ENCODE measurements at places on chromosomes 7 and 10. TPM values are rescaled to one million over a fixed set of nuclear protein-coding genes. Genes with fewer than 3 reads are reported as not detected.
A peak's percentile ranks its signal among the peaks of the same experiment; 100 is the strongest.

Gene STEAP4
- not detected for polyA plus RNA-seq

Gene SPDYE6
- polyA plus RNA-seq, result 1.0 TPM

Gene PEX1
- polyA plus RNA-seq, result 10.6 TPM

Gene SYNPO2L
- 0.40 TPM for polyA plus RNA-seq

Gene HYAL4
- not detected for polyA plus RNA-seq

Gene LRRN3
- 3.4 TPM for polyA plus RNA-seq

Gene EXOC6
- 5.8 TPM for polyA plus RNA-seq

Gene METTL27
- 6.5 TPM for polyA plus RNA-seq

DNA sequence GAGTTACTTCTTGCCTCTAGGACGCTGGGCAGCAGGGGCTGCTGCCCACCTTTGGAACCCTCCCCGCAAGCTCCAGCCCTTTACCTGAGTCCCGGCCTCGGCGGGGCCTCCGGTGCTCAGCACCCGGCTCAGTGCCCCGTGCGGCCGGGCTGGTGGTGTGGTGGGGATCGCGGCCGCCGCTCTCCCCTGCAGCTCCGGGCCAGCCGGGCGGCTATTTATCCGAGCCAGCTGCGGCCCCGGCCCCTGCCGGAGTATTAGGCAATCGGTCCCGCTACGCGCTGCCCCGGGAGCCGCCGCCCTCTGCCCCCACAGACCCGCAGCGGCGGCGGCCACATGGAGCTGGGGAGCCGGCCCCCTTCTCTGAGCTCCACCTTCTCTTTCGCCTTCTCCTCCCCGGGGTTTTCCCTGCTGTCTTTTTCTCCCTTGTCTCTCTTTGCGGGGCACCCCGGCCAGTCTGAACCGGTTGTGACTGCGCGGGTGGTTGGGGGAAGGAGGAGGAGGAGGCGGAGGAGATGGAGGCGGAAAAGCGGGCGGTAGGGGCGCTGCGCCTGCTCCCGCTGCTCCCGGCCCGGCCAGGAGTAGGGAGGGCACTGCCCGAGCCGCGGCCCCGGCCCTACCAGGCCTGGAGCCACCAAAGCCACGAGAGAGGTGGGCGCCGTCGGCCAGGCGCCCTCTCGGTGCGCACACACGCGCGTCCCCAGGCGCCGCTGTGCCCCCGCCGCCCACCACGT, at the start of gene SLC16A9:
Gene SLC16A9 (minus strand): TSS at position 456 of the 731 bp plus-strand sequence. CDS start 25,559 bp downstream, outside the sequence.
- DNase-seq, result peak; percentile 82

DNA sequence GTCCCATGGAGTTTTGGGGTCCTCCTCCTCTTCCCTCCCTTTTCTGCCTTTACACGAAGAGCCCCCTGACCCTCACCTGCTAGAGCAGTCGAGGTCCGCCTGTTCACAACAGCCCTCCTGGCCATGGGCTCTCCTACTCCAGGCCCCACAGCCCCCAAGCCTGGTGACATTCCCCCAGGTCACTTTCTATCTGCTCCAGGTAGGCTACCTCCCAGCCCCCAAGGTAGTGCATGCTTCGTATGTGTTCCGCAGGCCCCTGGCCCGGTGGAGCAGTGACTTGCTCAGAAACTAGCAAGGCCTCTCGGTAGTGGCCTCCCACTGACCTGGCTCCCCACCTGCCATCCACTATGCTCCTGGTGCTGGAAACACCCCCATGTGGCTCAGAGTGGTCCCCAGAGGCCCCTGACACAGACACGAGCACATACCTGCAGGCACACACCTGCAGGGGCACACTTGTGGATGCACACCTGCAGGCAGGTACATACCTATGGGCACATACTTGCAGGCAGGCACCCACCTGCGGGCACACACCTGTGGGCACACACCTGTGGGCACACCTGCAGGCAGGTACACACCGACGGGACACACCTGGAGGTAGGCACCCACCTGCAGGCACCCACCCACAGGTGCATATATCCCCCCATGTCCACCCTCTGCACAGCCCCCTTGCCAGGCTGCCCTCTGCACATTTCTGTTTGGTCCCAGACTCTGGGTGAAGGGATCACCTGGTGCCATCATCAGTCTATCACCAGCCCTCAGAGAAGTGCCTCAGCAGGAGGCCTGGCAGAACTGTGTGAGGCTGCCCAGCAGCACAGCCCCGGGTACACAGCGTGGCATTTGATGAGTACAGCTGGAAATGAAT, 322.5 kb downstream of the PTPRN2 start:
- DNase-seq, result no peak

DNA sequence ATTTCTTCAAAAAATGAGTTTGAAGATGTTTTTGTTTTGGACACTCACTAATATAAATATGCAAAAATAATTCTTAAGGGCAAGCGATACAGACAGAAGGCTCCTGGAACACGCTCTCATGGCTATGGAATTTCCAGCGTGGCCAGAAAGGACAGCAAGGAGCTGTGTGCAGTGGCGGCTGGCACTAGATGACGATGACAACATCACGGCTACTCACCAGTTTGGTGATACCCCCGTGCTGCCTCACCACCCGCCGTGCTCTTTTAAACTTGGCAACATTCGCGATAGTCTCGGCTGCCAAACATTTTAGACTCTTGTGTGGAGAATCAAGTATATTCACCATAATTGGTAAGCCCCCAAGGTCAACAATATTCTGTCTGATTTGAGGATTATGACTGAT, 54.9 kb downstream of the ODAD2 start:
- no peak for DNase-seq

DNA sequence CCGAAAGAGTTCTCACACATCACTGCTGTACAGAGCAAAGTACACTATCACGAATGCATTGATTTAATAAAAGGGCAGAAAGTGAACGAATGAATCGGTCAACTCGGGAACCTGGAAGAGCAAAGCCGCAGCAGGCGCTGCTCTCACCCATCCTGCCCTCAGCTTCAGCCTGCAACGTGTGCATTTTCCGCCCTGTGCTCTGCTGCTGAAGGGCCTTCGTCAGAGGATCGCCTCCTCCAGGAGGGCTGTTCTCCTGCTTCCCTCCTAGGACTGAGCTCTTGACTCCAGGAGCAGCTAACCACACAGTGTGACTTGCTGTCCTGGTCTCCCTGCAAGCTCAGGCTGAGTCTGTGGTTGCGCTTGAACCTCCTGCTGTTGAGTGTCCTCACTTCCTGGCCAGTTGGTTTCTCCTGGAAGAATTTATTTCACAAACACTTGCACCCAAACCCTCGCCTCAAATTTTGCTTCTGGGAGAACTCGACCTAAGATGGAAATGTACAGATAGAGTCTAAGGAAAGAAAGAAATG, 473.0 kb upstream of the KLF6 start:
- no peak for DNase-seq

DNA sequence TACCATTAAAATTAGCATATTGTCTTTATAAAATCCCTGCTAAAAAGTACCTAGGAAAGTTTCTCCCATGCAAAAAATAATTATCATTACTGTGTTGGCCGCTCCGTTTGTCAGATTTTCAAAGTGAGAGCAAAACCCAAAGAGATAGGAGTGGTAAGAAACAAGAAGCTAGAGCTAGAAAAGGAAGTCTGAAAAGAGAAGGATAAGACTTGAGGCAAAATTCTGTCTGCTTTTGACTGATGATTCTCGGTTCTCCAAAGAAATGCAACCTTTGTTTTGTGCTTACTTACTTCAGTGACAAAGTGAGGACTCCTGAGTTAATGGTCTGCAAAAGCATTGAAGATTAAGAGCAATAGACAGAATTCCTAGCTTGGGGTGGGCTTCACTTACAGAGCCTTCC, 33.3 kb upstream of the CAPZA2 start:
- no peak for DNase-seq

GRCh38 chr7:43072530-43072929, 39.9 kb upstream of the HECW1 start:
- peak; percentile 10 for DNase-seq

- no peak for DNase-seq
Measured at GRCh38 chr7:66466081-66466600, 162.5 kb upstream of the KCTD7 start.

GRCh38 chr7:114911411-114911810, 10.5 kb upstream of the MDFIC start:
- DNase-seq, result no peak

DNA sequence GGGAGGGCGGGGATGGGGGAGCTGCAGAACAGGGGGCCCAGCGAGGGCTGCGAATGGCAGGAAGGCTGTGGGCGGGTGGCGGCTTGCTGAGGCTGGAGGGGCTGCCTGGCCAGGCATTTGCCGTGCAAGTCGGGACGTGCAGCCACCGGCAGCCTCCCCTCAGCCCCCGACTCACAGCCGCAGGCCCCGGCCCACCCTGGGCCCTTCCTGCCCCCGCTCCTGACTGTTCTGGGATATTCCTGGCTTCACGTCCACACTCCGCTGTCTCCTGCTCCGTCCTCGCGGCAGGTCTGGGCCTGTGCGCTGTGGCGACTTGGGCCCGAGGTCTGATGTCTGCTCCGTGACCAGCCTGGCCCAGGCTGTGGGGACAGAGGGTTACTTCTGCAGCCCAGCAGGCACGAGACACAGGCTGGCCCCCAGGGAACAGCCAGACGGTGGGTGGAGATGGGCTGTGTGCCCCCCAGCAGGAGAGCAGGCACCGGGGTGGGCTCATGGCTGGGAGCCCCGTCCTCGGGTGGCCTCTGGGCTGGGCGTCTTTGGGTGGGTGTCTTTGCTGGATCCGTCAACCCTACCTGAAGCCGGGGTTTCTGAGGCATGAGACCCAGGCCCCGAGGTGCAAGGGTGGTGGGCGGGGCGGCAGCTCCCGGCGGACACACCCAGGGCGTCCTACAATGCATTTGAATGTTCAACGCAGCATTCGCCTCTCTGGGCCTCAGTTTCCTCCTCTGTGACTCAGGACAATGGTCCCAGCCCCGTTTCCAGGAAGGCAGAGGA, 86.5 kb downstream of the FOXL3 start:
- peak; percentile 43 for DNase-seq

- DNase-seq, result no peak
Measured at GRCh38 chr7:27665531-27665930, 2.8 kb upstream of the HIBADH start.

GRCh38 chr7:30074422-30075030, 46.3 kb downstream of the PLEKHA8 start:
- peak; percentile 54 for DNase-seq

- DNase-seq, result no peak
Measured at GRCh38 chr7:122289426-122289825, 15.1 kb downstream of the FEZF1 start.

- no peak for DNase-seq
Measured at GRCh38 chr7:151601521-151602305, 82.0 kb upstream of the RHEB start.

GRCh38 chr10:56449770-56450169, 88.7 kb upstream of the ZWINT start:
- no peak for DNase-seq
